Caco-2 (cell line): ENCODE measurements at places on chromosomes 6 and 20. TPM values are rescaled to one million over a fixed set of nuclear protein-coding genes. Genes with fewer than 3 reads are reported as not detected.

LTA gene
- total RNA-seq: not detected in 2 replicates

PRDM13 gene
- 0.41 and 0.44 TPM in 2 replicates for total RNA-seq

SNAI1 gene
- total RNA-seq: 8.9 and 10.9 TPM in 2 replicates

GGTLC1 gene
- 0.68 and 1.3 TPM in 2 replicates for total RNA-seq

METTL24 gene
- 0.28 TPM in 1 of 2 replicates, not detected in the other for total RNA-seq

SPDEF gene
- 0.67 and 0.77 TPM in 2 replicates for total RNA-seq

FKBP1C gene
- total RNA-seq: 0.32 TPM in 1 of 2 replicates, not detected in the other

TMEM74B gene
- 6.9 and 7.8 TPM in 2 replicates for total RNA-seq

NKX2-2 gene
- not detected in 2 replicates for total RNA-seq

SLC12A5 gene
- total RNA-seq: 0.56 and 1.9 TPM in 2 replicates

OR2B6 gene
- not detected in 2 replicates for total RNA-seq

BPI gene
- total RNA-seq: not detected in 2 replicates

NANP gene
- 9.3 and 10.1 TPM in 2 replicates for total RNA-seq

DNA sequence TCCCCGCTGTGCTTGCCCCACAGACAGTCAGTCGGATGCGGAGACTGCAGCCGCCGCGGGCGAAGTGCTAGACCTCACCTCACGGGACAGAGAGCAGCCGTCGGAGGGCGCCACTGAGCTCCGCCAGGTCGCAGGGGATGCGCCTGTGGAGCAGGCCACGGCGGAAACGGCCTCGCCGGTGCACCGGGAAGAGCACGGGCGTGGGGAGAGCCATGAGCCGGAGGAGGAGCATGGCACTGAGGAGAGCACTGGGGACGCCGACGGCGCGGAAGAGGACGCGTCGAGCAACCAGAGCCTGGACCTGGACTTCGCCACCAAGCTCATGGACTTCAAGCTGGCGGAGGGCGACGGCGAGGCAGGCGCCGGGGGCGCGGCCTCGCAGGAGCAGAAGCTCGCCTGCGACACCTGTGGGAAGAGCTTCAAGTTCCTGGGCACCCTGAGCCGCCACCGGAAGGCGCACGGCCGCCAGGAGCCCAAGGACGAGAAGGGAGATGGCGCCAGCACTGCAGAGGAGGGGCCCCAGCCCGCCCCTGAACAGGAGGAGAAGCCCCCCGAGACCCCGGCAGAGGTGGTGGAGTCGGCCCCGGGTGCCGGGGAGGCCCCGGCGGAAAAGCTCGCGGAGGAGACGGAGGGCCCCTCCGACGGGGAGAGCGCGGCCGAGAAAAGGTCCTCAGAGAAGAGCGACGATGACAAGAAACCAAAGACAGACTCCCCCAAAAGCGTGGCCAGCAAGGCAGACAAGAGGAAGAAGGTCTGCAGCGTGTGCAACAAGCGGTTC is 66.4 kb downstream of the SSR1 start:
- H3K27me3 ChIP-seq: no peaks in the 10 kb centered on the region
- no peak for DNase-seq
- no peak overlapping the region for H3K27ac ChIP-seq
- H3K4me3 ChIP-seq: no peak overlapping the region

- no peaks in the 10 kb centered on the region for H3K36me3 ChIP-seq
- no peak overlapping the region for H3K4me3 ChIP-seq
- 0 out of 2 replicates have a peak, but pooled peaks cover 2% of the 10 kb centered on the region for H3K4me1 ChIP-seq
- no peaks in the 10 kb centered on the region for H3K27me3 ChIP-seq
- H3K27ac ChIP-seq: no peak overlapping the region
- no peak for DNase-seq
Observed at GRCh38 chr6:134323698-134324097, 5.8 kb upstream of the SGK1 start.

DNA sequence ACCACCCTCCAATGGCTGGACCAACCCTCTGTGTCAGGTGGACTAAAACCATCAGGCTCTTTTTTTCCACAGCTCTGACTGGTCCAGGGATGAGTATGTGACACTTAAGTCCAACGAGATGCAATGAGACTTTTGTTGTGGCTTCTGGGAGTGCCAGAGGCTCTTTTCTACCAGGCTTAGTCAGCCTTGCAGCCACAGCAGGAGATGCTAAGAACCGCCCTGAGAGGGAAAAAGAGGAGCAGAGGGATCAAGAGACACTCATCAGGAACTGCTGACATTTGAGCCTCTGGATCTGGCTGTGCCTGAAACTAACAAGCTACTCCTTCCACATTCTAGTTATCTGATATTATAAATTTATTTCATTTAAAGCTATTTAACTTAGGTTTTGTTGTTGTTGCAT is 270.9 kb upstream of the SULF2 start:
- H3K4me3 ChIP-seq: no peak overlapping the region
- H3K36me3 ChIP-seq: no peaks in the 10 kb centered on the region
- H3K27ac ChIP-seq: no peak overlapping the region
- H3K27me3 ChIP-seq: no peaks in the 10 kb centered on the region
- DNase-seq: no peak

DNA sequence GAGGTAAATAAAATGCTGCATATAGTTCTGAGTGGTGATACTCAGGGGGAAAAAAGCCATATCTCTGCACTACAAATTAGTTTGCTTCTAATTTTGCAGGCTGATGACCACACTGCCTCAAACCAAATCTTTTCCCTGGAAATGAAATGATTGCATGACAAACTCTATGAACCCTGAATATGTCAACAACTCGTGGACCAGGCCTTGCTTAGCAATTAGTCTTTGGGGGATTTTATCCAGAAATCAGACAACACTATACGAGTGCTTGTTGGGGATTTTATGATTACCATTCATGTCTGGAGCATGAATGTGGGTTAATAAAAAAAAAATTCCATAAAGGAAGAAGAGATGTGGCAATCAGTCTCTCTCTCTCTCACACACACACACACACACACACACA is 42.0 kb downstream of the SOBP start:
- H3K4me3 ChIP-seq: no peak overlapping the region
- no peak overlapping the region for H3K27ac ChIP-seq
- no peak for DNase-seq
- no peaks in the 10 kb centered on the region for H3K27me3 ChIP-seq
- H3K36me3 ChIP-seq: no peaks in the 10 kb centered on the region
- no peaks in the 10 kb centered on the region for H3K4me1 ChIP-seq

GRCh38 chr6:89073014-89073620 is 7.4 kb upstream of the PNRC1 start:
- no peak overlapping the region for H3K27ac ChIP-seq
- no peaks in the 10 kb centered on the region for H3K27me3 ChIP-seq
- H3K36me3 ChIP-seq: no peaks in the 10 kb centered on the region; the same call in 1 of the 2 replicates
- H3K4me1 ChIP-seq: peaks cover 12% of the 10 kb centered on the region

DNA sequence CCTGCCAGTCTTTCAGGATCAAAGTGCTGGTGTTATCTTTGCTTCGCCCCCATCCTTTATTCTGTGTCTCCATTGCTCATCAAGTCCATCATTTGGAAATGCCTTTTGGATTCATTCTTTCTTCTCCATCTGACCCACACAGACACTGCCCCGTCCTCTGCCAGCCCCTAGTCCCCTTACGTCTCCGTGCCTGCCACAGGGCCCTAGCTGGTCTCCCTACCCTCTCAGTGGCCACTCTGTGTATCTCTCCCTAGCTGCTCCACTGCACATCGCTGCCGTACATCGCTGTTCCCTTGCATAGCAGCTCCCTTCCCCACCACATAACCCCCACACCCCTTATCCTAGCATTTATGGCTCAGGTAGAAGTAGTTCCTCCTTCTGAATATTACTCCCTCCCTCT is 15.7 kb downstream of the PPP1R3G start:
- no peaks in the 10 kb centered on the region for H3K36me3 ChIP-seq
- no peak overlapping the region for H3K4me3 ChIP-seq
- no peaks in the 10 kb centered on the region for H3K4me1 ChIP-seq
- no peak overlapping the region for H3K27ac ChIP-seq
- no peaks in the 10 kb centered on the region for H3K27me3 ChIP-seq

GRCh38 chr6:165627366-165627765 is 35.7 kb downstream of the PDE10A start:
- H3K36me3 ChIP-seq: no peaks in the 10 kb centered on the region
- H3K4me1 ChIP-seq: peaks cover 10% of the 10 kb centered on the region; the same call in 1 of the 2 replicates
- no peak overlapping the region for H3K4me3 ChIP-seq
- H3K27me3 ChIP-seq: no peaks in the 10 kb centered on the region

GRCh38 chr6:159715166-159715565 is 12.1 kb upstream of the WTAP start:
- no peak overlapping the region for H3K27ac ChIP-seq
- no peak overlapping the region for H3K4me3 ChIP-seq
- no peak for DNase-seq
- no peaks in the 10 kb centered on the region for H3K27me3 ChIP-seq

GRCh38 chr6:110795271-110795670 is 20.0 kb downstream of the CDK19 start:
- no peak overlapping the region for H3K4me3 ChIP-seq
- H3K27me3 ChIP-seq: no peaks in the 10 kb centered on the region
- no peak for DNase-seq
- H3K36me3 ChIP-seq: no peaks in the 10 kb centered on the region
- H3K4me1 ChIP-seq: no peaks in the 10 kb centered on the region

DNA sequence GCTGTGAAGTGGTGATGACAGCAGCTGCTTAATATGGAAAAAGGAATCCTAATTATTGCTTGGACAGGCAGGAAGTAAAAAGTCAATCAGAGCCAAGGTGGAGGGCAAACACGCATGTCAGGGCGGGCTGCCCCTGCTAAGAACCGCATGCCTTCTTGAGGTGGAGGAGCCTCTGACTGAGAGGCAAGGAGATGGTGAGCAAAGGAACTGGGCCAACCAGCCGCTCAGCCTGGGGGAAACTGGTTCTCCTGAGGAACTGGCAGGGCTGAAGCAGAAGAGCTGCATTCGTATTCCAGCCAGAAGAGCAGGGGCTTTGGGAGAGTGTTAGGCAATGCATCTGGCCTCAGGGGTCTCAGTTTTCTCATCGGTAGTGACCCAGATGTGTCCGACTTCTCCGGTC is 13.1 kb upstream of the MLN start:
- no peak overlapping the region for H3K4me3 ChIP-seq
- no peak overlapping the region for H3K27ac ChIP-seq
- no peak for DNase-seq
- no peaks in the 10 kb centered on the region for H3K36me3 ChIP-seq
- H3K27me3 ChIP-seq: no peaks in the 10 kb centered on the region
- peaks cover 6% of the 10 kb centered on the region; the same call in 1 of the 2 replicates for H3K4me1 ChIP-seq

DNA sequence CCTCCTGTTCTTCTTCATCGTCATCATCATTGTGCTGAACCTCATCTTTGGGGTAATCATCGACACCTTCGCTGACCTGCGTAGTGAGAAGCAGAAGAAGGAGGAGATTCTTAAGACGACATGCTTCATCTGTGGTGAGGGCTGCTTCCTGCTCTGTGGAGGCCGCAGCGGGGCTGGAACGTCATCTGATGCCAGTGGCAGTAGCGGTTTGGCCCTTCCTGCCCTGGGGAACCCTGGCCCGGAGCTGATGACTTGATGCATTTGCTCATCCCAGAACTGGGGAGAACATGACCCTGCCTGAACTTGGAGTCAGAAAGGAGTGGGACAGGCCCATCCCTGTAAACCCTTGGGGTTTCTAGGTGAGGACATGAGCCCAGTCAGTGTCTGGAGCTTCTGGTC is 18.7 kb downstream of the UQCC2 start:
- DNase-seq: no peak
- peak overlapping the region; percentile 42 for H3K27ac ChIP-seq
- H3K36me3 ChIP-seq: peaks cover 9% of the 10 kb centered on the region
- peaks cover 8% of the 10 kb centered on the region for H3K4me1 ChIP-seq

GRCh38 chr6:80519811-80520594 is 413.5 kb downstream of the BCKDHB start:
- no peaks in the 10 kb centered on the region for H3K27me3 ChIP-seq
- no peak for DNase-seq
- H3K36me3 ChIP-seq: no peaks in the 10 kb centered on the region
- H3K27ac ChIP-seq: no peak overlapping the region
- peaks cover 13% of the 10 kb centered on the region for H3K4me1 ChIP-seq

- H3K27me3 ChIP-seq: no peaks in the 10 kb centered on the region
- no peak overlapping the region for H3K27ac ChIP-seq
- H3K4me3 ChIP-seq: no peak overlapping the region
- DNase-seq: no peak
- no peaks in the 10 kb centered on the region for H3K36me3 ChIP-seq
- H3K4me1 ChIP-seq: peaks cover 12% of the 10 kb centered on the region
Observed at GRCh38 chr20:25749649-25750048, 53.0 kb upstream of the ZNF337 start.

DNA sequence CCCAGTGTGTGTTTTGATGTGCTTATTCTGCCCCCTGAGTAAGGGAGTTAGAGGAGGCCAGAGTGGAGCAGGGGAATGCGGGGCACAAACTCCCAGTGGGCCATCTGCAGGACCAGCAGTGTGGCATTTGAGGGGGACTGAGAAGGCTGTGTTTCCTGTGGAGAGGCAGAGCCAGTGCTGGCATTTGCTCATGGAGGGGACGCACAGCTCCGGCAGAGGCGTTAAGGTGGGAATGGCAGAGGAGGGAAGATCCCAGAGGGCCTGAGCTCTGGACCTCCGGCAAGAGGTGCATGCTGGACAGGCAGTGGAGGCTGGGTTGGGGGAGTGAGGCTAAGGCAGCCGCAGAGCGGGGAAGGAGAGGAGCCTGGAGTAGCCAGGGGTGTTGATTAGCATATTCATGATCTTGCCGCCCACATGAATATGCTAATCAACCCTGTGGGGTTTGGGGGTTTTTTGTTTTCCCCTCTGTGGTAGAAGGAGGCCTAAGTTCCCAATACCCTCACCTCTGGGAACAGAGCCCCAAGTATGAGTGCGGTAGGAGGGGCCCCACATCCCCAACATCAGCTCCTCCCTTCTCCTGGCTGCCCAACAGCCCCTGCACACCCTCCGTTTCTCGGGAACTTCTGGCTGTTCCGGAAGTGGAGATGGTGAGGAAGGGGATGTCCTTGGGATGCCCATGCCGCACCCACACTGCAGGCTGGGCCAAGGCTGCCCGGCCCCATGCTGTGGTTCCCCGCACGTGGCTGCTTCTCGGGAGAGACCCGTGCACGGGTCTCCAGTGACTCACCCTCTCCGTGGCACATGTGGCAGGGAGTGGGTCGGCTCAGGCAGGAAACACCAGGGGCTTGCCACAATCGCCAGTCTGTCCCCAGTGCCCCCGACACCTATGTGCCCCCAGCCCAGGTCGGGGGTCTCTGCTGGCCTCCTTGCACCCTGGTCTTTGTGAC is 33.8 kb downstream of the DLGAP4 start:
- H3K27me3 ChIP-seq: no peaks in the 10 kb centered on the region; the same call in none of the 2 replicates
- no peak overlapping the region for H3K27ac ChIP-seq
- H3K4me1 ChIP-seq: no peaks in the 10 kb centered on the region
- peak; percentile 43 for DNase-seq
- H3K4me3 ChIP-seq: no peak overlapping the region
- no peaks in the 10 kb centered on the region for H3K36me3 ChIP-seq

DNA sequence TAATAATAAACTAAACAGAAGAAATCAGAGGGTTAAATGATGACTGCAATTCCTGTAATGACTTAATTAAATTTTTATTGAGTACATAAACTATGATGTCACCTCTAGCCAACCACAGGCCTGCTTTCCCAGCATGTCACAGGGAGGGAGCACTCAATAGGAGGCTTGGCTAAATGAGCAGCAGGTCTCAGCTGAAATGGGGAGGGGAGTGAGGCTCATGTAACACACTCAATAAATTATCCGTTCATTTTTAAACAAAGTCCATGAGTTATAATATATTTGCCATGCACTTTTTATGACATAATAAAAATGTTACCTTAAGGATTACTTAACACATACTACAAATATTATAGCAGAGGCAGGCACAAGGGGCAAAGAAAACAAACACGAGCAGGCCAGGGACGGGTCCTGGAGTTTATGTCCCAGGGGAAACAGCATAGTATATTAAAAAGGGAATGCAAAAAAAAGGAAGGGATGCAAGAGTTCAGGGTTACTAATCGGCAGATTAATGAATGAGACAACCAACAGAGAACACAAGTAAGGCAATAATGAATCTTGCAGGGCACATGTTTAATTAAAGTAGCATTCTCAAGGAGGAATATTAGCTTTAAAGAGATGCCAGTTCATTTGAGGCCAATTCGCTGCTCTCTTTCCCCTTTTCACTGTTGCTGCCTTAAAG is 27.1 kb upstream of the FAM83C start:
- H3K4me1 ChIP-seq: peaks cover 55% of the 10 kb centered on the region
- no peak overlapping the region for H3K4me3 ChIP-seq
- H3K27me3 ChIP-seq: no peaks in the 10 kb centered on the region
- H3K27ac ChIP-seq: peak overlapping the region; percentile 86
